Foreskin keratinocyte (primary cell): ENCODE measurements at places on chromosomes 1 and 21.

- no peak for DNase-seq
These were observed 51.4 kb downstream of the LEPR start for GRCh38 chr1:65471861-65472332.

DNA sequence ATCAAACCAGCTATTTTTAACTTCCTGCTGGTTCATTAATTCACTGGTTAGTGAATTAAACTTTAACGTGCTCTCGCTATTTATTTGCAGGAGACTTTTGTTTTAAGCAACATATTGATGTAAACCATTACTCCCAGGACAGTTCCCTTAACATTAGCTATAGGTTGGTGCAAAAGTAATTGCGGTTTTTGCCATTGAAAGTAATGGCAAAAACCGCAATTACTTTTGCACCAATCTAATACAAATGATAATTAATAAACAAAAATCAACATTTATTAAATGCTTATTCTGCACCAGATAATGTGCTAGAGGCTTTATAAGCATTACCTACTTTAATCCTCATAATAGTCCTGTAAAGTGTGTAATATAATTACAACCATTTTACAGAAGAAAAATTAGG, 176.5 kb downstream of the NPHP4 start:
- DNase-seq = no peak

GRCh38 chr1:59598120-59598440, 216.7 kb upstream of the HOOK1 start:
- no peak for DNase-seq

DNA sequence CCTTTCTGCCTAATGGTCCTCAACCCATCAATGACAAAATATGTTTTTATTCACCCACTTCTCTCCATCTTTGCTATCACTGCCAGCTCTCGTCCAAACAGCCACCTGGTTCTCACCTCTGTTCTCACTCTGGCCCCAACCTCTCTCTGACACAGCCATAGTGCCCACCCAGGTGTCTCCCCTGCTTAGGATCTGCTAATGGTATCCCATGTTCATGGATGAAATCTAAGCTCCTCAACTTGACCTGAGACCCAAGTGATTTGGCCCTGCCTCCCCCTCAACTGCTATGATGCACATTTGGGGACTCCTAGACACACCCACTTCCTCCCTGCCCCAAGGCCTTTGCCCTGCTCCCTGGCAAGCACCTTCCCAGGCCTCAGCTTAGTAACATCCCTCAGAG, 25.9 kb downstream of the KIF17 start:
- no peak for DNase-seq

- DNase-seq = no peak
These were observed 30.2 kb downstream of the NEK7 start for GRCh38 chr1:198186916-198187580.
